Muscle of back (tissue), 13 donors: ENCODE measurements at places on chromosomes 3 and 15. TPM values are rescaled to one million over a fixed set of nuclear protein-coding genes. Genes with fewer than 3 reads are reported as not detected.

CRABP1 gene
- polyA plus RNA-seq = 33.5 TPM

NOX5 gene
- 0.11 TPM for polyA plus RNA-seq

ARPIN gene
- 15.3 TPM for polyA plus RNA-seq

WDR6 gene
- polyA plus RNA-seq = 99.8 TPM

CCR9 gene
- polyA plus RNA-seq = not detected

WNT7A gene
- polyA plus RNA-seq = 0.82 TPM

SLITRK3 gene
- polyA plus RNA-seq = 0.29 TPM

HAUS2 gene
- polyA plus RNA-seq = 15.8 TPM

EIF4G1 gene
- 200 TPM for polyA plus RNA-seq

MBD4 gene
- polyA plus RNA-seq = 28.8 TPM

B2M gene
- 526 TPM for polyA plus RNA-seq

PIERCE2 gene
- polyA plus RNA-seq = 1.8 TPM

ITIH3 gene
- 1.4 TPM for polyA plus RNA-seq

MESP2 gene
- 0.57 TPM for polyA plus RNA-seq

CLSTN2 gene
- polyA plus RNA-seq = 3.3 TPM

STRC gene
- 0.75 TPM for polyA plus RNA-seq

ACVR2B gene
- polyA plus RNA-seq = 11.9 TPM

OSBPL10 gene
- 14.1 TPM for polyA plus RNA-seq

GASK1A gene
- 5.6 TPM for polyA plus RNA-seq
